ENCODE measurements at places on chromosomes 7 and 10. TPM values are rescaled to one million over a fixed set of nuclear protein-coding genes. Genes with fewer than 3 reads are reported as not detected.

The GNG11 gene
- total RNA-seq, result 9.8 TPM

The FAM171A1 gene
- total RNA-seq, result 21.4 TPM

The MLXIPL gene
- total RNA-seq, result 4.5 TPM

The CDNF gene
- total RNA-seq, result 1.9 TPM

The MYL10 gene
- total RNA-seq, result not detected

The C10orf90 gene
- not detected for total RNA-seq

The SH3PXD2A gene
- total RNA-seq, result 69.1 TPM

The FAM25C gene
- not detected for total RNA-seq

The AGBL3 gene
- total RNA-seq, result 8.8 TPM

The DENND2A gene
- total RNA-seq, result 19.2 TPM

The SPAM1 gene
- total RNA-seq, result not detected

The CALML5 gene
- not detected for total RNA-seq

The GBX1 gene
- total RNA-seq, result not detected

The MYL7 gene
- not detected for total RNA-seq

The ADCYAP1R1 gene
- 1.1 TPM for total RNA-seq

The GHRHR gene
- total RNA-seq, result 1.4 TPM
